ENCODE measurements at places on chromosomes 2 and 18.

- no peak for DNase-seq
These were observed 711.9 kb upstream of the ID2 start for GRCh38 chr2:7969756-7970515.

DNA sequence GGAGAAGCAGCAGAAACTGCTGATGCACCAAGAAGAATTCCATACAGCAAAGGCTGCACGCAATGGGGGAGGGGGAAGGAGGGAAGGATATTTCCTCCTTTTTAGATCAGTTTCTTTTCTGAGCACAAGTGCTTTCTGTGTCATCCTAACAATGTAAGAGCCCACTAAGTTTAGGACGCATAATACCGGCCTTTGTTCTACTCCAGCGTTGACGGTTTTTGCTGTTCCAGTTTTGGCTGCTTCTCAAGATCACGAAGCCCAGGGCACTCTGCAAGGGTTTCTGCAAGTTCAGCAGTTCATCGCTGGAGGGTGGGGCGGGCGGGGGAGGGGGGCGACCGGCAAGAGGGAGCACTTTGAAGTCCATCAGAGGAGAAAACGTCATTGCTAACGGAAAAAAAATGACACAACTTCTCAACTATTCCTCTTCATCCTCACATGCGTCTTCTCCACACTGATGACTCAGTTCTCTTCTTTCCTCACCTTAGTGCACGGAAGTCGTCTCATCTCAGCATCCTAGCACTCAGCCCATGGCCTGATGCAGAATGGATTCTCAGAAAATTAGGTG, 8.7 kb downstream of the FAM178B start:
- no peak for DNase-seq

- no peak for DNase-seq
These were observed 31.1 kb downstream of the HDAC4 start for GRCh38 chr2:239369631-239370161.

- no peak for DNase-seq
These were observed 129.7 kb downstream of the TGIF1 start for GRCh38 chr18:3579701-3580100.

GRCh38 chr2:19806591-19806990, 95.2 kb downstream of the TTC32 start:
- DNase-seq, result no peak

DNA sequence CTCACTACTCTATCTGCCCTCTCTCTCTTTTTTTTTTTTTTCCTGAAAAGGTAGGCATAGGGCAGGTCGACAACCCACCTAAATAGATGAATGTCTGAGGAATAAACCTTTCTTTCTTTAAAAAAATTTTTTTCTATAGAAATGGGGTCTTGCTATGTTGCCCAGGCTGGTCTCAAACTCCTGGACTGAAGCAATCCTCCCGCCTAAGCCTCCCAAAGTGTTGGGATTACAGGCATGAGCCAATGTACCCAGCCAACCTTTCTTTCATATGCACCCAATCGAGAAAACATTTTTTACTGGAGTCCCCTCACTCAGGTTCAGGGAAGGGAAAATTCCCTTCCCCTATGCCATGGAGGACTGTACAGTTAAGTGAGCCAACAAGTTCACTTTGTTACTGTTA, 31.0 kb downstream of the CFAP210 start:
- DNase-seq, result no peak

GRCh38 chr18:47333926-47334635, 82.6 kb upstream of the SKOR2 start:
- no peak for DNase-seq

- DNase-seq, result no peak
These were observed 318.7 kb upstream of the ATP5MC3 start for GRCh38 chr2:175500255-175500654.

DNA sequence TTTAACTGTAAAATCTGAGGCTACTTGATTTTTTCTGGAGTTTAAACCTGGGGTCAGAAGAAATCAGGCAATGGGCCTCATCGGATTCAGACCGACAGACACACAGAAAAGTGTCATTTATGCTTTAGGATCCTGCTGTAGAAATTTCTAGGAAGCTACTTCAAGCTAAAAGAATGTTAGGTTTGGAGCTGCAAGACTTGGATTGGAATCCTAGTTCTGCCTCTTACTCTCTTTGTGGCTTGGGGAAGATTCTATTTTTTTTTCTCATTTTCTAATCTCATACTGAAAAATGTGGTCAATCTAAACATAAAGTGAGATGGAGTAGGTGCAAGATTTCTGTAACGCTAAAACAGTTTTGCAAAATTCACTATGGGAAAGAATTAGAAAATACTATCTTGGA, 48.8 kb upstream of the KCNE4 start:
- DNase-seq, result no peak

DNA sequence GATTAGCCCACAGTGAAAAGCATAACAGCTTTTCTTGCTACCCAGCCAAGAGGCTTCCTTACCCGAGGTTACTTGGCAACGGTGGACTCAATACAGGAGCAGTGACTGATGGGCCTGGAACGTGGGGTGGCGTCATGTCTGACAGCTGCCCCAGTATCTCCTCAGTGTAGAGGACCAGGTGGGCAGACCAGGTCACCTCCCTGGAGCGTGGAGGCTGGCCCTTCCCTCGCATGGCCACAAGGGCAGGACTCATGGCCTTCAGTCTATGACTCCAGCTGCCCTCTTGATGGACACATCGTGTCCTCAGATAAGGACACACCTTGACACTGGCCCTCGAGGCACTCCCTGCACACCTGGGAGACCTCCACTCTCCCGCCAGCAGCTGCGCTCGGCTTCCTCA, 6.4 kb downstream of the ASPRV1 start:
- DNase-seq, result no peak

GRCh38 chr2:161208527-161209139, 48.4 kb downstream of the TANK start:
- peak; percentile 17 for DNase-seq

DNA sequence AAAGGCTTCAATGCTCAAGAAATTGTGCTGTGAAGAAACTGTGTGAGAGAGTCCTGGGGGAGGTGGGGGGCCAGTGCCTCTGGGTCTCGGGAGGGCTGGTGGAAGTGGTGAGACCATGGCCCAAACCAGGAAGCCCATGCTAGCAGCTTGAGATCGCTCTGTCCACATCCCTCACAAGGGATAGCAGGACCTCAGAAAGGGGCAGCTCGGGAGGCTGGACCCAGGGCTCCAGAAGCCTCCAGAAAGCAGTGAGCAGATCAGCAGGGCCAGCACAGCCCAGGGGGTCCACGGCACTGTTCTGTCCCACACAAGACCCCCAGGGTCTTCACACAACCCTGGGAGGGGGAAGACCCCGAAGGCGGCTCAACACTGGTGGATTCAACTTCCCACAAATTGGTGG, 24.1 kb downstream of the ST8SIA5 start:
- no peak for DNase-seq

DNA sequence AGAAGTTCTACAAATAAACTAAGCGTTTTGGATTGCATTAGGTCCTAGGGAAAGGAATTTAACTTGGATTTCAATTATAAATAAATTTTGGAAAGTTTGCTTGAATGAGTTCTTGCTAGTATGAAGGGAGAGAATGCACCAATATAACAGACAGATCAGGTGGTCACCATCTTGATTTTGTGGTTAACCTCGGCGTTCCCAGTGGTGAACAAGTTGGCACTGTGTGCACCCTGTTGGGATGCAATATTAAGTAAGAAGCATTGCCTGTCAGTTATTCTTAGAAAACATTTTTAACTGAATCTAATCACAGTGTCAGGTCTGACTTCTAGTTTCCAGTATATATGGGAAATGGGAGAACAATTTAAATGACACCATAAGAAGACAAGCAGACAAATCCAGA, 673.4 kb downstream of the SLC4A3 start:
- no peak for DNase-seq

DNA sequence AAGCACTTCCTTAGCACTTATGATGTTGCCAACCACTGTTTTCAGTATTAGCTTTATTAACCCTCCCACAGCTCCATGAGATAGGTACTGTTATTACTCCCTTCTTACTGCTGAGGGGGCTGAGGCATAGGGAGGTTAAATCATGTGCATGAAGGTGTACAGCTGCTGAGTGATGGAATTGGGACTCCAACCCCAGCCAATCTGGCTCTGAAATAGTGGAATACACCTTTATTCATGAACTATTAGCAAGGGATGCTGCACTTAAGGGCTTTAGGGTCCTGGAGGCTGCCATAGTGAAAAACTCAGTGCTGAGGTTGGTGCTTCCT, 19.2 kb downstream of the SMARCAL1 start:
- no peak for DNase-seq

- no peak for DNase-seq
These were observed 1899.8 kb upstream of the PIK3C3 start for GRCh38 chr18:40055262-40055661.

- no peak for DNase-seq
These were observed 148.4 kb upstream of the CAVIN2 start for GRCh38 chr2:191995285-191995684.

DNA sequence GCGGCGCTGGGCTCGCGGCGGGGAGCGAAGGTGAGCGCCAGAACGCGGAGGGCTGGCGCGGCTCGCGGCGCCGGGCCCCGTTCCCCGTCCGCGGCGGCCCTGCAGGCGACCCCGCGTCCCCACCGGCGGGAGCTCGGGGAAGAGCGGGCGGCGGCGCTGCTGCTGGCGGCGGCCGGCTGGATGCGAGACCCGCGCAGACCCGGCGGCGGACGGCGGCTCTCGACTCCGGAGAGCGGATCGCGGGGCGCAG, 213 bp downstream of the DOK6 start:
- no peak for DNase-seq

GRCh38 chr18:36432880-36433555, 135.5 kb downstream of the FHOD3 start:
- DNase-seq, result no peak

DNA sequence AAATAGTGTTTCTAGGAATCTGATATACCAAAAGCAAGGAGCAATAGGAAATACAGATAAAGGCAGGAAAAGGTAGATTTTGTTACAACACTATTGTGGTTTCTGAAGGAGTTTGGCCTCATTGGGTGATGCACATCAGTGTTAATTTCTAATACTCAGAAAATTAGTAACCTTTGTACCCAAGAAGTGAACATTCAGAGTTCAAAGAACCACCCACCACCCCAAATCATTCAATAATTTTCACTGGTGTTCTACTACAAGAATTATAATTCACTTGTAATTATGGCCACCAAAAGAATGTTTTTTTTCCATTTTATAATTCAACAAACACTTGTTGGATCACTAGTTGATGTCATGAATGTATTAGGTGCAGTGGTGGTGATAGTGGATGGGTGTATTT, 183.3 kb downstream of the UBE2E3 start:
- DNase-seq, result no peak

DNA sequence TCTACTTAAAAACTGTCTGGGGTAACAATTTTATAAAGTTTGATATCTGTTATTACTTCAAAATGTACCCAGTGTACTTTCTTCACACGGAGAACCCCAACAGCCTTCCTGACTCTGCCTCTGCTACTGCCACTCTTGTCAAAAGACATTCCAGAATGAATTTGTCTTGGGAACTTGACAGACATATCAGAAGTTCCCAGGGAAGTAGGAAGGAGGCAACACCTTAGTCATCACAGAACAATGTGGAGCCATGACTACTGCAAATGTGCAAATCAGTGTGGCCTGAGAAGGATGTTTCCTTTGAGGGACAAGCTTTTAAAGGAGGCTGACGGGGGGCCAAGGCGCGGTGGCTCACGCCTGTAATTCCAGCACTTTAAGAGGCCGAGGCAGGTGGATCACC, 133.8 kb upstream of the RNF152 start:
- peak; percentile 7 for DNase-seq

- DNase-seq, result no peak
These were observed 28.8 kb upstream of the APOB start for GRCh38 chr2:21072477-21073242.

DNA sequence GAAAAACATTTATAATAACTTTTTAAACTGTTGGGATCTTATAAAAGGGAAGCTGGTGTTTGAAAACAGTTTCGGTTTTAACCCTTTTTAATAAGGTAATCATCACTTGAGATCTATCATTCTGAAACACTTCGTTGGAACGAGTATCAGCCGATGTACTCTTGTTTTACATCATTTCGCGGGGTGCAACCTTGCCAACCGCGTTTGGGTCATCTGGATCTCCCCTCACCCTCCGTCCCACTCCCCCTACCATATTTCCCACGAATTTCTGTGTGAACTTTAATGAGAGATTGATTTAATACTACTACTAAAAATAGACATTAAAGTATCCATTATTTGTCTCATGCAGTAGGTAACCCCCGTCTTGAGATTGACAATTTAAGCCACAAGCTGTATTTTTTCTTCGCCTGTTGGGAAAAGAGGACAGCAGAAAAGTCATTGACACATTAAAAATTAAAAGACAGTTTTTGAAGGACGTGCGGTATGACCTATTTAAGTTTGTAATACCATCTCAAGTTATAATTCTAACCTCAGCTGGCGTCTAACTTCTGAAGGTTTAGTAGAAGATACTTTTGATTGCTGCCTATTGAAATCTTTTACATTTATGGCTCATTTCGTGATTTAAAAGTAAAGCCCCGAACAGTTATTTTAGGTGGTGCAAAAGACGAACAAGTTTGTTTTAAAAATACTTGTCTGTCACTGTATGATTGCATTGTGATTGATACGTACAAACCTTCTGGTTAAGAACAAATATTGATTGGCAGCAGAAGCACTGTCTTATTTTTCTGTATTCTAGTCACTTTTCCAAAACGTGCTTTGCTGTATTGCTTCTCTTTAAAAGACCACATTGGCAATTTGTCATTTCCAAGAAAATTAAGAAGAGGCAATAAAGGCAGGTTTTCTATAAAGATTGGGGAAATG, 1.5 kb downstream of the CREB1 start:
- DNase-seq, result no peak

DNA sequence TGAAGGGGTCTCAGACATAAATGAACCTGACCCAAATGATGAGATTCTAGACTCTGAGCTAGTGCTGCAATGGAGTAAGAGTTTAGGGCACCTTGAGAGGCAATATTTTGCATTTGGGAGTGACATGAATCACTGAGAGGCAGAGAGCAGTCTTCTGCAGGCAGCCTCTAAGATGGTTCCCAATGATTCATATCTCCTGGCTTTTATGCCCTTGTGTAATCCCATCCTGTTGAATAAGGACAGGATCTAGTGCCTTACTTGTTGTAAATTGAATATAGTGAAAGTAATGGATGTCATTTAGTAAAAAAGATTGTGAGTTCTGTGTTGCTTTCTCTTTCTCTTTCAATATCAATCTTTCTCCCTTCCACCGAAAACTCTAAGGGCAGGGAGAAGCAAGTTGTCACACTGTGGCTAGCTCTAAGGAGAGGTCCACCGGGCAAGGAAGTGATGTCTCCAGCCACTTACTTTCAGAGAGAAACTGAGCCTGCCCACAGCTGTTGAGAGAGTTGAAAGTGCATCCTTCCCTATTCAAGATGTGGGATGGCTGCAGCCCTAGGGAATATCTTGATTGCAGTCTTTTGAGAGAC, 144.7 kb downstream of the TRIB2 start:
- no peak for DNase-seq

DNA sequence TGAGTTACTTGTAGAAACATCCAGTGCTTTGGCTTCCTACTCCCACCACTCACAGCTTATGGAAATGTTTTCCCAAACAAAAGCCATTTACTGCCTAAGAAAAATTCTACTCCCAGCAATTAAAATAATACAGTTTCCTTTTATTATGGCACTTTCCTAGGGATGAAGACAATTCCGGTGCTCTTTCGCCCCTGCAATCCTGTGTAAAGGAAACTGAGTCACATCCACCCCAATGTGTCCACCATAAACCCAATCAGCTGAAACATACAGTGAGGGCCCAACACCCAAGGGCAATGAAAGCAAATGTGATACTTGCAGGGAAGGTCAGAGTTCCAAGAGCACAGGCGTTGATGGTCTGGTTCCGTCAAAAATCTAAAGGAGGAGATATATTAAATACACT, 62.0 kb upstream of the ST3GAL5 start:
- DNase-seq, result no peak

Data from HS-27A (cell line).